ENCODE measurements at places on chromosomes 6 and 20.

DNA sequence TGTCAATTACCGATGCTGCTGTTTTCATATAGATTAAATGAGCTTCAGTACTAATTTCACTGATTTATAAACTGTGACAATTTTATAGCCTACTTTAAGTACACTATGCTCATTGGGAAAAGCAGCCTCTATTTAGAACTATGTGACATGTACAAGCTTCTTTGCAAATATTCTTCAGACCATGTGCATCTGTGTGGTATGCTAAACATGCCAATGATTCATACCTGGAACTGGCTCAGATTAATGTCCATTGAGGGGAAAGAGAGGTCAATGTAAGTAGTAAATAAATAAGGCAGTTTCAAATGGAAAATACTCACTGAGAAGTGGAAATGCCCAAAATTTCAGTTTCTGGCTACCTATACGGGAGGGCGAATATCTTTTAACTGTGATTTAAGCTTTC is 777.7 kb downstream of the C6orf118 start:
- DNase-seq = no peak

GRCh38 chr20:24648919-24649318 is 179.5 kb downstream of the SYNDIG1 start:
- no peak for DNase-seq

DNA sequence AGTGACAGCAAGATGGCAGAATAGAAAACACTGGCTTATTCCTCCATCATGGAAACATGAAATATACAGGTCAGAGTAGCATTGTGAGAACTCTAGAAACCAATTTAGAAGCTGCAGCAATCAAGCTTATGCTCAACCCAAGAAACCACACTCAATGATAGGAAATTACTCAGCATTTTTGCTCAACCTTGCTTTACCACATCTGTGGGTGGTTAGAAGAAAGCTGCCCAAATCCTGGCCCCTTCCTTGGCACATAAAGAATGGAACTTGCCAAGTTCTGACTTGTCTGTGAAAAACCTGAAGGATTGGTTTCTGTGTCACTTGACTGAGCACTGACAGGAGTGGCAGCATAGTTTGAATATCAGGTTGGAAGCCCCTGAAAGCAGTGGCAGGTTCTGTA is 108.0 kb upstream of the MOCS1 start:
- no peak for DNase-seq

GRCh38 chr6:95325916-95326315 is 251.4 kb upstream of the MANEA start:
- DNase-seq = no peak

GRCh38 chr6:155432293-155432692 is 23.3 kb downstream of the NOX3 start:
- no peak for DNase-seq

DNA sequence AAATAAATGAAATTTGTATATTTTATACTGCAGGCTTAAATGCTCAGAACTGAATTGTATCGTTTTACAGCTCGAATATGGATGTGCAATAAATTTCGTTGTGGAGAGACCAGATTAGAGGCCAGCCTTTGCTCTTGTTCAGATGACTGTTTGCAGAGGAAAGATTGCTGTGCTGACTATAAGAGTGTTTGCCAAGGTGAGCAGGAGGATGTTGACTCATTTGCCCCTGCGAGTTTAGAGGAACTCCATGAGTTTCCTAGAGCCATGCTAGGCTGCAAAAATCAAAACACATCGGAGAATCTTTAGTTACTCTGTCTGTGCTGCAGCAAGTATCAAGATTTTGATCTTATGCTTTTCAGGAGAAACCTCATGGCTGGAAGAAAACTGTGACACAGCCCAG is 15.4 kb downstream of the ENPP3 start:
- DNase-seq = no peak

- DNase-seq = peak; percentile 69
These were observed 19.6 kb upstream of the IL17F start for GRCh38 chr6:52263709-52264540.

GRCh38 chr6:912871-913835 is 220.2 kb upstream of the EXOC2 start:
- no peak for DNase-seq

DNA sequence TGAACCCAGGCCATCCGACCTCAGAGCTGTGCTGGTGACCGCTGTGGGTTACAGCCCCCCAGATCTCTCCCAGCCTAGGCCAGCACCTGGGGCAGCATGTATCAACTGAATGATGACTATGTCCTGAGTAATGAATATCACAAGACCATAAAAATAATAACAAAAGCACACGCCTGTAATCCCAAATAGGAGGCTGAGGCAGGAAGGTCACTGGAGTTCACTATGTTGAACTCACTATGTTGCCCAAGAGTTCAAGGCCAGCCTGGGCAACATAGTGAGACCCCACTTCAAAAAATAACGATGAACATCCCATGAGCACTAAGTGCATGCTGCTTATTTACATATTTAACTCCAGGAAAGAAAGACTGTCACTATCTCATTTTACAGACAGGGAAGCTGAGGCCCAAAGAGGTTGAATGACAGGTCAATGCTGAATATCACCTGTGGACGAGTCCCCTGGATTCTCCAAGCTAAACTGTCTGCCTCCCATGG is 92.3 kb downstream of the NFATC2 start:
- no peak for DNase-seq

GRCh38 chr6:68978411-68978810 is 343.3 kb downstream of the ADGRB3 start:
- no peak for DNase-seq

- no peak for DNase-seq
These were observed 320.1 kb upstream of the PRND start for GRCh38 chr20:4401601-4402000.

- no peak for DNase-seq
These were observed 10.4 kb downstream of the PXT1 start for GRCh38 chr6:36432151-36432671.

GRCh38 chr20:47686545-47686944 is 98.7 kb downstream of the SULF2 start:
- DNase-seq = no peak

- DNase-seq = no peak
These were observed 8.6 kb downstream of the OR10C1 start for GRCh38 chr6:29447670-29448069.

- DNase-seq = no peak
These were observed 479.0 kb upstream of the CITED2 start for GRCh38 chr6:139853302-139853992.

DNA sequence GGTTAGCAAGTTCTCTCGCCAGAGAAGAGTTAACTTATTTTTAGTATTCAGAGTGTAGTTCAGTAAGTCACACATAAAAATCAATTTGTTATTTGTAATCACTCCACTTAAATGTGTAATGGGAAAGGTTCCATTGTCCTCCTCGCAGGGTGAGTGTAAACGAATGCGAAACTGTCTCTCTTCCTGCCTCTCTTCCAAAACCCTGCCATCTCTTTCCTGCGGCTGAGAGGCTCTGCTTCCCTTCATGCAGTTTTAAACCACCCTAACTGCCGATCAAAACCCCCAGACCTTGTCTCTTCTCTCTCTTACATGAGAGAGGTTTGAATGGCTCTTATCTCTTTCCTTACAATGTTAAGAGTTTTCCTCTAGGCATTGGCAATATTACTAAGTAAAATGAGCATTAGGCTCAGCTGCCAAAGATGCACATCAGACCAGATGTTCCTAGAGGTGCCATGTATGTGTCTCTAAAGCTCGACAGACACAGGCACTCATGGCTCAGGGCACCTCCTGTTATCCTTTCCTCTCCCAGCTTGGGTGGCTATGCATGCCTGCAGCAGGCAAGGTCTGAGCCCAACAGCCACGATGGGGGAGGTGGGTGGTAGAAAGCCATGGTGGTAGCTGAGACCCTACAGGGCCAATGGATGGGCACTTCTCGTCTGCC is 91.2 kb downstream of the JARID2 start:
- DNase-seq = no peak

DNA sequence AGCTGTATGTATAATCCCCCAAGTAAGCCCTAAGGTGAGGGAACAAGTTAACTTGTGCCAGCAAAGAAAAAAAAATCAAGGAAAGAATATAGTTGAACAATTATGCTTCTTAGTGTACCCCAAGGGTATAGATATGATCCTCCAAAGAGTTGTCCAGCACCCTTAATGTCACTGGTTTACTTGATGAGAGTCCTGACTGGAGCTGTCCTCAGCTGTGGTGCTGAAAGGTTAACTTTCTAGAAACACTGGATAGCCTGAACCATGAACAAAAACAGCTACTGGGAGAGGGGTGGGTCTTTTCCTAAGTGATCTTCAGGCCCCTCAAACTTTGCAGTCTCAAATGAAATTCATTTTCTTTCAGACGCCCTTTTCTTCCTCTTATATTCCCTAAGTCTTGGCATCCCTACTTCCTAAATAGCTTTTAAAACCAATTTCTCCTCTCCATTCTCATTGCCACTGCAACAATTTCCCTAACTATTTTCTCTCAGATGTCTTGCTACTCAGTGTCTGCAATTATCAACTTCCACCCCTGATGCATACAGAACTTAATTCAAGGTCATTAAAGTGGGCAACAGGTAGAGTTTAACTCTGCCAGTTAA is 83.5 kb upstream of the PROKR2 start:
- DNase-seq = no peak

GRCh38 chr20:17177341-17177740 is 49.5 kb upstream of the PCSK2 start:
- DNase-seq = no peak

- DNase-seq = no peak
These were observed 66.4 kb upstream of the BHLHE23 start for GRCh38 chr20:63072991-63073737.

DNA sequence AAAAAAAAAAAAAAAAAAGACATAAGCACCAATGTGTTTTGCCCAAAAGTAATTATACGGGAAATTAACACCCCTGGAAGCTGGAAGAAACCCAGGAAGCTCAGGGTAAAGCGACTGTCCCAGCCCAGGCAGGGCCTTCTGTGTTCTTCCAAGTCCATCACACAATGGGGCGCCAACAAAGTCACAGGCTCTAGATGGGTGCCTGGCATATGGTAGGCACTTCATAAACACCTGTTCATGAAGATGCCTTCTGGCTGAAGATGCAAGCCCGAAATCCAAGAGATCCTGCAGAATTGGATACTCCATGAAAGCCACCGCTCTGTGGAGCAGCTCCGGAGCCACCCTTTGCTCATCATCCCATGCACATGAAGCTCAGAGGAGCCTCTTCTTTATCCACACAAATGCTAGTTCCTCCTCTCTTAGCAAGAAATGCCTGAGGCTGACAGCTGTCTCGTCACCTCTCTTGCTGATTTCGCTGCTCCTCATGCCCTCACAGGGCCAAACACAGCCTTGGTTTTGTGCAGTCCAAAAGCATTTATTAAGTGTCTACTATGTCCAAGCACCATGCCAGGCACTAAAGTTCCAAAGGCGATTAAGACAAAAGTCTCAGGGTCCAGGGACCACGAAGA is 76.6 kb downstream of the TRERF1 start:
- DNase-seq = peak; percentile 8

DNA sequence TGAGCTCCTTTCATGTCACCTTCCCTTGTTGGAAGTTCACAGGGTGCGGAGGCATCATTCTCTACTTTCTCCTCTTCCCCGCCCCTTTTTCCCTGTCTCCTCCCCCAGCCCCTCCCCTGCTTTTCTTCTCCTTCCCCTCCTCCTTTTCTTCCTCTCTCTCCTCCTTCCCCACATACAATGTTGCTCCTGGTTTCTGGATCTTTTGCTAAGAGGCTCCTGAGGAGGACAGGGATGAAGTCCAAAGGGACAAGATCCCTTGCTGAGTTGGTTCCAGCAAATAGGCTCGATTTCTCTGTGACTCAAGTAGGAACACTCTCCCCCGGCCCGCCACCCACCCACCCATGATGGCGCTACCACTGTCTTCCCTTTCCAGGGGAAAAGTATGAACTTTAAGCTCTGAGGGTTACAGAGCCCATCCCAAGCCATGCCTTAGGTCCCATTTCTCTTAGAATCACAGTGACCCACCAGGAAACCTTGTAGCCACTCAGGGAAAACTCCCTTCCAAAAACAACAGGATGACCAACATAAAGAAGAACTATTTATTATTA is 852 bp upstream of the TFEB start:
- no peak for DNase-seq
